GM04503 (cell line): ENCODE measurements at places on chromosomes 16 and 17.
A peak's percentile ranks its signal among the peaks of the same experiment; 100 is the strongest.

GRCh38 chr17:50914505-50915063, 48.4 kb upstream of the TOB1 start:
- DNase-seq = no peak

GRCh38 chr16:50742576-50743200, 802 bp downstream of the CYLD start:
- DNase-seq = peak; percentile 27

- no peak for DNase-seq
Measured at GRCh38 chr16:89837014-89837546, 8.8 kb downstream of the SPIRE2 start.

DNA sequence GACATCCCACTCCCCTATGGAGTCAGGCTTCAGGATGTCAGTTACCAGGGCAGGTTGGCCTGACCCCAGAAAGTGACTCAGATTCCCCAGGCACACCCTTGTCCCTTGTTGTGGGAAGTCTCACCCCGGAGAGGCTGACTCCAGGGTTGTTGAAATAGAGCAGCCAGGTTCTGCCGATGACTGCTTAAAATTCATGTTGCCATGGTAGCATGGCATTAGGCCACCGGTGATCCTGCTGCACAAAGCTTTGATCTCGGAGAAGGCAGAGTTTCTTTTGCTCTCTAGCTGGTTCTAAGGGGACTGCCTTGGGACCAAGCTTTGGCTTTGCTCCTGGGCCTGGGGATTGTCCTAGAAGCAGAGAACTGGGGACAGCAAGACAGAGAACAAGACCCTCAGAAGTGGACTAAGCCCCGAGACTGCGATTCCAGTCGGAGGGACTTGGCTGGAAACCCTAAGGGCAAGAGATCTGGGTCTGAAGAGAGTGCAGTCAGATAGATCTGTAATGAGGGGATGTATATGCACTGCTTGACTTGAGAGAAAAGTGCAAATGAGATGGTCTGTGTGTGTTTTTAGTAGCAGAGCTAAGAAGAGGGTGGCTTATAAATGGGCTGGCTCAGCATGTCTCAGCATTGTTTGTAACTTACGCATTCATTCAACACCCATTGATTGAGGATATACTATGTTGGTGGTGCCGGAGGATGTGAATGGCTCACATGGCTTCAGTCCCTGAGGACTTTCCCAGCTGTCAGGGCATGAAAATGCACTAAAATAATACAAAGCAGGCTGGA, 106.9 kb downstream of the RGS9 start:
- peak; percentile 34 for DNase-seq

GRCh38 chr17:81400996-81401722, 5.9 kb downstream of the BAHCC1 start:
- no peak for DNase-seq

- DNase-seq = peak; percentile 61
Measured at GRCh38 chr16:85372627-85373372, 240.3 kb upstream of the GSE1 start.

- no peak for DNase-seq
Measured at GRCh38 chr16:54175552-54176375, 110.8 kb downstream of the IRX3 start.

DNA sequence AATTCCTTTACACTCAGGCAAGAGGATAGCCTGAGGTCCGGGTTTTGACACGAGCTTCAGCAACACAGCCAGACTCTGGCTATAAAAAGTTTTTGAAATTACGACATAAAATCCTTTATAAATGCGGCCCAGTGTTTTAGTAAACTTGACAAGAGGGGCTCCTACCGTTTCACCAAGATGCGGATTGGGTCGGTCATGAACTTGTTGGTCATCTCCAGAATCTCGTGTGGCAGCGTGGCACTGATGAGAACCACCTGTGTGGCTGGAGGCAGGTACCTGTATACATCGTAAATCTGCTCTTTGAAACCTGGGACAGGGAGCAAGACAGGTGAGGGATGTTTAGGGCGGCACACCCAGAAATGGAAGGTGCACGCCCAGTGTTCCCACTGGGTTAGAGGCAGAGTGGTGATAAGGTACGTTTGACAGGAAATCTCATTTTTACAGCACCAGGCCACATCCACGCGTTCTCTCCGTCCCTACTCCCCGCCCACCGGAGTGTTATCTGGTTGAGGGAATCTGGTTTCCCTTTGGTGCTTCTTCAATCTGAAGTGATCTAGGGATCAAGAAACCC, 8.0 kb downstream of the EIF4A3 start:
- no peak for DNase-seq

DNA sequence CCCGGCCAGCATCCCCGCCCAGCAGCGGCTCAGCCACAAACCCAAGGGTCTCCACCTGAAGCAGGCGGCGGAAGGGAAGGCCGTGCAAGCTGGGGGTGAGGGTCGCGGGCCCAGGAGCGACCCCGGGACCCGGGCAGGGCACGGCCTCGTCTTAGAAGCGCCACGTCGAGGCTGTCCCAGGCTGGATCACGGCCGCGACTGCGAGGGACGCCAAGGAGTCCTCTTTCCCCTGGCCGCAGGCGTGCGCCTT, 538 bp upstream of the CCNF start:
- DNase-seq = no peak

DNA sequence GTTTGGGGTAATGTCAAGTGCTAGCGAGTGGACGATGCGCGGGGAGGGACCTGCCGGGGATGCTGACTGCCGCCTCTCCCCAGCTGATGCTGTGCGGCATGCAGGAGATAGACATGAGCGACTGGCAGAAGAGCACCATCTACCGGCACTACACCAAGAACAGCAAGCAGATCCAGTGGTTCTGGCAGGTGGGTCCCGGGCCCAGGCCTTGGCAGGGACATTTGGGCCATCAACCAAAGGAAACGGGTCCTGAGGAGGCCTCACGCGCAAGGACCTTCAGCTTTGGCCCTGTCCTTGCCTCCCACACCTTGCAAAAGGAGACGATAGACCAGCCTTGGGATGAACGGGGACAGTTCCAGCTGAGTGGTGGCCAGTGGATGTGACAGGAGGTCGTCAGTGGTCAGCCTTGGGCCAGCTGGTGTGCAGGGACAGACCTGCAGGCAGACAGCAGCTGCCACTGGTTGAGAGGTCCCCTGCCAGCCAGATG, 13.6 kb upstream of the CLEC18A start:
- DNase-seq = no peak

GRCh38 chr17:8104911-8105310, 13.4 kb downstream of the ALOXE3 start:
- no peak for DNase-seq

DNA sequence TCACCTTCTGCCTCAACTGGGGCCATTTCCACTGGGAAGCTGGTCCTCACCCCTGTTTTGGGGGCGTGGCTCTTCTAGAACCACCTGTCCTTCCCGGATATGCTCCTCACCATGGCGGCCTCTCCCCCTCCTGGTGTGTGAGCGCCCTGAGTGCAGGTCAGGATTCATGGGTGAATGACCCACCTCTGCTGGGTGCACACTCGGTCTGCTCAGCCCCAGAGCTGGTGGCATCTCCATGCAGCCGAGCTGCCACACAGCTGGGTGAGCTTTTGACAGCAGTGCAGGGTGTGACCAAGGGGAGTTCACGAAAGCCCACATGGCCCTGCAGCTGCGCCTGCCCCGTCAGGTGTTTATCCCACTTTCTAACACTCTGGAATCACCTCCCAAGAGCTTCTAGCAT, 27.3 kb downstream of the GRIN2C start:
- no peak for DNase-seq

DNA sequence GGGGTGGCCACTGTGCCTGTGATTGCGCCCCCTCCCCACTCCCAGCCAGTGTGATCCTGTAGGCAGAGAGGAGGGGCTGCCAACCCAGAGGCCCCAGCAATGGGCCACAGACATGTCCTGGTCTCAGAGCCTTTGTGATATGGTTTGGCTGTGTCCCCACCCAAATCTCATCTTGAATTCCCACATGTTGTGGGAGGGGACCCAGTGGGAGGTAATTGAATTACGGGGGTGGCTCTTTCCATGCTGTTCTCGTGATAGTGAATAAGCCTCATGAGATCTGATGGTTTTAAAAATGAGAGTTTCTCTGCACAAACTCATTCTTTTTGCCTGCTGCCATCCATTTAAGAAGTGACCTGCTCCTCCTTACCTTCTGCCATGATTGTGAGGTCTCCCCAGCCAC, 56.8 kb upstream of the ZNF469 start:
- DNase-seq = no peak

DNA sequence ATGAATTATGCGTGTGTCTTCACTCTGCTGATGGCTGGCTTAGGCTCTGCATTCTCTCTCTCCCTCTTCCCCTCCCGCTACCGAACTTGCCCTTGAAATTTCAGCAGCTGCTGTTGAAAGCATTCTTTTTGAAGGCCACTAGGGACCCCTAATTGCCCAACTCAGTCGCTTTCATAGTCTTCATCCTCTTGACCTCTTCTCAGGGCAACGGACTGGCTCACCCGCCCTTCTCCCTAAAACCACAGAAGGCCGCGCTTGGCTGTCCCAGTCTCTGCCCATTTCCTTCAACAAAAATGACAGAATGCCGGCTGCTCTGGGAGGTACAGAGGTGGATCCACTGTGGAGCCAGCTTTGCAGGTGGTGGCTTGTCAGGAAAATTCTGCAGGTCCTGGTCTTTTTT, 21.0 kb upstream of the FMNL1 start:
- no peak for DNase-seq

- DNase-seq = no peak
Measured at GRCh38 chr17:66689221-66689620, 145.7 kb upstream of the CACNG5 start.

GRCh38 chr17:41895617-41896016, 23.1 kb downstream of the ACLY start:
- no peak for DNase-seq

- no peak for DNase-seq
Measured at GRCh38 chr16:25066426-25066746, 45.2 kb upstream of the LCMT1 start.

- DNase-seq = no peak
Measured at GRCh38 chr16:17392857-17393692, 77.7 kb downstream of the XYLT1 start.

DNA sequence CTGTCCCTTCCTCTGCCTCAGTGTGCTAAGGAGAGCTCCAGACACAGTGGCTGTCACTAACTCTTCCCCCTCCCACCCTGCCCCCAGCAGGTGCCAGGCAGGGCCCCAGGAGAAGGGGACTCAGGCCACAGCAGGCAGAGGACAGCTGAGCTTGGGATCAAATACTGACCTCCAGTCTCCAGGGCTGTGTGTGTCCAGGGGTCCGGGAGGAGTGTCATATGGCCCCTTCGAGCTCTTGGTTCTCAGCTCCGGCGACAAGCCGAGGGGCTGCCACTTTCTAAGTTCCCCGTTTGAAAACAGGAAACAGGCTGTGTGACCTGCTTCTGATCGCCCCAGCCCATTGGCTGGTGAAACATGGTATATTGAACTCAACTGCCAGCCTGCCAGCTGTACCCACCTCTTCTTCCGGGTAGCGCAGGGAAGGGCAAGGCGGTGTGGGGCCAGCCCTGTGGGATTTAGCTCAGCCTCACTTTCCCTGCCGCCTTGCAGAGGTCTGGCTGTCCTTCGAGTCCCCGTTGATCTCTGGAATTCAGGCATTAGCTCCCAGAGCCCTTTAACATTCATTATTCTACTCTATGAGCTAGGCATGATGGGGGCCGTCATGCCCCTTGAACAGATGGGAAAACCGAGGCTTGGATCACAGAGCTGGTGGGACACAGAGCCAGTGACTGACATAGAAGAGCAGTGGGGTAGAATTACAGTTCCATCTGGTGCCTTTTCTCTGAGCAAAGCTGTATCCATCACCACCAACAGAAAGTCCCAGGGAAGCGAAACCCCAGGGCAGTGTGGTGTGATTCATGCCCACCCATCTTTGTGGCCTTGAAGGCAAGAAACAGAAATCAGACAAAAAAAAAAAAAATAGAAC, at the start of gene SNX20:
Gene SNX20, minus strand, starts transcription at position 292 of the 865 bp plus-strand sequence. CDS start 3,786 bp downstream, outside the sequence.
- DNase-seq = no peak

GRCh38 chr17:29766796-29767327, 144.2 kb upstream of the CORO6 start:
- DNase-seq = no peak

DNA sequence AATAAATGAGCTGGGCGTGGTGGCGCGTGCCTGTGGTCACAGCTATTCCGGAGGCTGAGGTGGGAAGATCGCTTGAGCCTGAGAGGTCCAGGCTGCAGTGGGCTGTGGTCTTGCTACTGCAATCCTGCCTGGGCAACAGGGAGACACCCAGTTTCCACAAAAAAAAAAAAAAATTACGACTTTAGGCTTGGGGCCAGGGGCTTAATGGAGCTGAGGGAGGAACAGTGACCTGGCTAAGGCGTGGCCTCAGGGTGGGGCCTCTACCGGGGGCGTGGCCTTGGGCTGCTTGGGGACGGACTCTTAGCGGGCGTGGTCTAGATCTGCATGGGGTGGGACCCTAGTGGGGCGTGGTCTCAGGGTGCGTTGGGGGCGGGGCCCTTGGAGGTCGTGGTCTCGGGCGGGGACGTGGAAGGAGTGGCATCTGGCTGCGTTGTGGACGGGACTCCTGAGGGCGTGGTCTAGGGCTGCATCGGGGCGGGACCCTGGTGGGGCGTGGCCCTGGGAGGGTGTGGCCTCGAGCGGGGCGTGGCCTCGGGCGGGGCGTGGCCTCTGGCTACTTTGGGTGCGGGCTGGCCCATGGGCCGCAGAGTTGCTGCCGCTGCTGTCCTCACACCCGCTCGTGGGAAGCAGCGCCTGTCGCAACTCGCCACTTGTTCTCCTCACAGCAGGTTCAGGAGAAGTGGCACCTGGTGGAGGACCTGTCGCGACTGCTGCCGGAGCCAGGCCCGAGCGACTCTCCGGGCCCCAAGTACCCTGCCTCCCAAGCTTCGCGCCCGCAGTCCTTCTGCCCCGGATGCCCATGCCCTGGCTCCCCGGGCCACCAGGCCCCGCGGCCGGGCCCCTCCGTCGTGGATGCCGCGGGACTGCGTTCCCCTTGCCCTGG, 5.8 kb upstream of the C17orf99 start:
- DNase-seq = peak; percentile 6

GRCh38 chr17:6670999-6671398, 19.4 kb downstream of the C17orf100 start:
- DNase-seq = no peak

GRCh38 chr16:71360378-71360777, 1.9 kb downstream of the CALB2 start:
- DNase-seq = peak; percentile 80

DNA sequence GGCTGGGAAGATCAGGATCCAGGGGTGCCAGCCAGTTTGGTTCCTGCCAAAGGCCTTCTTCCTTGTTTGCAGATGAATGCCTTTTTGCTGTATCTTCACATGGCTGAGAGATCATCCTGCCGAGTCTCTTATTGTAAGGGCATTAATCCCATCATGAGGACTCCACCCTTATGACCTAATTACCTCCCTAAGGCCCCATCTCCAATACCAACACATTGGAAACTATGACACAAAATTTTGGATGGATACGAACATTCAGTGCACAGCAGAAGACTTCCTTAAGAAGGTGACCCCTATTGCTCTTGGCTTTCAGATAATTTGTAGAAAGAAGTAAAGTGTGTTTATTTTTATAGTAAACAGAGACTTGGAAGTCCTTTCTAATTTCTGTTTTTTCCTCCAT, 1164.7 kb upstream of the CDH8 start:
- no peak for DNase-seq
